ENCODE measurements at places on chromosomes 6 and 20. TPM values are rescaled to one million over a fixed set of nuclear protein-coding genes. Genes with fewer than 3 reads are reported as not detected.

Gene DDO
- polyA plus RNA-seq: 5.2 TPM

DNA sequence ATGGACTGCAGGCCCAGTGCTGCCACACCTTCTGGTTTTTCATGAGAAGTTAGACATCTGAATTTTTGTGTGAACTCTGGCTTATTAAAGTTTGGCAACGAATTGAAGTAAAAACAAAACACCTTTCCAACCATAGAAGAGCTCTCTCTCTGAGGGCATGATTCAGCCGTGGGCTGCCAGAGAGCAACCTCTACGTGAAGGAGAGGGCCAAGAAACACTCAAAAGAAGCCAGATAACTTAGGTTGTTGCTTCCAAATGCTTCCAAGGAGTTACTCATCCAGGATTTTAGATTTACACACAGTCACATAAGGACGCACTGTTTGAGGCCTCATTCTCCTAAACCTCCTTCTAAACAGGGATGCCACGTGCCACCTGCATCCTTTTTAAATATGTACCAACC is 65.5 kb downstream of the NRN1 start:
- no peaks in the 10 kb centered on the region for H3K36me3 ChIP-seq
- no peak overlapping the region for H3K4me3 ChIP-seq
- no peak for DNase-seq
- no peak overlapping the region for H3K27ac ChIP-seq
- H3K4me1 ChIP-seq: no peaks in the 10 kb centered on the region

DNA sequence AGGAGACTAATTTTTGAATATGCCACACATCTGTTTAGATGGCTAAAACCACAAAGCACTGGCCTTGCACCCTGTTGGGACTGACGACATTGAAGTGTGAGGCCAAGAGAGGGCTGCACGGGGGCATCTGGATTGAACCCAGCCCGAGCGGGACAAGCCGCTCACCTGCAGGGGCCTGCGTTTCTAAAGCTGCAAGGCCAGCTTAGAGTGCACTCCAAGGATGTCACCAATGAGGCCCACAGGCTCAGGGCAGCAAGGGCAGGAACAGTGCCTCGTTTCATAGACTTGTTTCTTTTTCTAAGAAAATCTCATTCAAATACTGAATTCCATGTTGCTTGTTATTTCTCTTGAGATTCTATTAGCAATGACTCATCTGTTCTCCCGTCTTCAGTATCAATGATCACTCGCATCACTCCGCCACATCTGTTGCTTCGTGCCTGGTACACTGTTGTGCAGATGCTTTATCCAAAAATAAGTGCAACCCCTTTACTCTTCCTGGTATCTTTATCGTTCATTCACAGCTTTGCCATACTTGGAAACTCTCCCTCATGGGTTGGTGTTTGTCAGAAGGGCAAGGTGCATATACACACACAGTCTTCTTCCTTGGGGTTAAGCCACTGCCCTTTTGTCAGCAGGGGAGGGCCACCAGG is 120.1 kb downstream of the IRF4 start:
- H3K27ac ChIP-seq: no peak overlapping the region
- no peak overlapping the region for H3K4me3 ChIP-seq
- no peaks in the 10 kb centered on the region for H3K4me1 ChIP-seq

DNA sequence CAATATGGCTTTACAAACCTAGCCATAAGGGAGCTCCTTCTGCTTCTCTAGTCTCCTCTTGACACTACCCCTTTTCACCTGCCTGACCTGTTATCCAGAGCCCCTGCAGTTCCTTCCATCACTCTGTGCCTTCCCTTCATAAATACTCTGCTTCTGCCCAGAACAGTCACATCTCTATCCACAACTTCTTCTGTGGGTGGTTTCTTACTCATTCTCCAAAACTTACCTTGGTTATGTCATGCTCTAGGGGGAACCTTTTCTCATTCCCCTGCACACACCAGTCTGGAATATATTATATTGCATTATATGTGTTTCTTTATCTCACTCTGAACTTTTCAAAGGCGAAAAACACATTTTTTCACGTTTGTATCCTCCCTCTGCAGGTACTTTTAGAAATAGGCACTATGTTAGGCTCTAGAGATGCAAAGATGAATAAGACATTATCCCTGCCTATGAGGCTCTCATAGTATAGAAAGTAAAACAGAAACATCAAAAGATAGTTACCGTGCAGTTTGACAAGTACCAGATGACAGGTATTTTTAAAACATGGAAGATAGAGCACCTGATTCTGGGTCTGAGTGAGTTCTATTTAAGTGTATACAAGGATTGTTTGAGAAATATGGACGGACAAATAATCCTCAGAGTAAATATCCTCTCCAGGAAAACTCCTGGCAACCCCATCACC is 51.5 kb downstream of the AIG1 start:
- no peaks in the 10 kb centered on the region for H3K27me3 ChIP-seq
- H3K4me1 ChIP-seq: peaks cover 33% of the 10 kb centered on the region
- DNase-seq: no peak
- H3K36me3 ChIP-seq: no peaks in the 10 kb centered on the region
- no peak overlapping the region for H3K4me3 ChIP-seq
